ENCODE measurements at places on chromosomes 13 and 19. TPM values are rescaled to one million over a fixed set of nuclear protein-coding genes. Genes with fewer than 3 reads are reported as not detected.

Gene IGFL2
- not detected for total RNA-seq

Gene ZBTB32
- 41.4 TPM for total RNA-seq

Gene COX7A1
- not detected for total RNA-seq

Gene KLF1
- 0.21 TPM for total RNA-seq

Gene ELOF1
- 47.9 TPM for total RNA-seq

Gene DPF1
- 0.16 TPM for total RNA-seq

- peaks cover 11% of the 10 kb centered on the region for H3K4me1 ChIP-seq
- DNase-seq = no peak
- H3K36me3 ChIP-seq = peaks cover 3% of the 10 kb centered on the region
- no peak overlapping the region for H3K27ac ChIP-seq
- H3K4me3 ChIP-seq = peak overlapping the region; percentile 70
- no peaks in the 10 kb centered on the region for H3K27me3 ChIP-seq
Measured at GRCh38 chr19:7522923-7523667, 671 bp downstream of the MCOLN1 start.

- H3K4me3 ChIP-seq = no peak overlapping the region
- H3K36me3 ChIP-seq = no peaks in the 10 kb centered on the region
- no peaks in the 10 kb centered on the region for H3K27me3 ChIP-seq
Measured at GRCh38 chr13:56020425-56020824, 1120.3 kb upstream of the PRR20A start.

DNA sequence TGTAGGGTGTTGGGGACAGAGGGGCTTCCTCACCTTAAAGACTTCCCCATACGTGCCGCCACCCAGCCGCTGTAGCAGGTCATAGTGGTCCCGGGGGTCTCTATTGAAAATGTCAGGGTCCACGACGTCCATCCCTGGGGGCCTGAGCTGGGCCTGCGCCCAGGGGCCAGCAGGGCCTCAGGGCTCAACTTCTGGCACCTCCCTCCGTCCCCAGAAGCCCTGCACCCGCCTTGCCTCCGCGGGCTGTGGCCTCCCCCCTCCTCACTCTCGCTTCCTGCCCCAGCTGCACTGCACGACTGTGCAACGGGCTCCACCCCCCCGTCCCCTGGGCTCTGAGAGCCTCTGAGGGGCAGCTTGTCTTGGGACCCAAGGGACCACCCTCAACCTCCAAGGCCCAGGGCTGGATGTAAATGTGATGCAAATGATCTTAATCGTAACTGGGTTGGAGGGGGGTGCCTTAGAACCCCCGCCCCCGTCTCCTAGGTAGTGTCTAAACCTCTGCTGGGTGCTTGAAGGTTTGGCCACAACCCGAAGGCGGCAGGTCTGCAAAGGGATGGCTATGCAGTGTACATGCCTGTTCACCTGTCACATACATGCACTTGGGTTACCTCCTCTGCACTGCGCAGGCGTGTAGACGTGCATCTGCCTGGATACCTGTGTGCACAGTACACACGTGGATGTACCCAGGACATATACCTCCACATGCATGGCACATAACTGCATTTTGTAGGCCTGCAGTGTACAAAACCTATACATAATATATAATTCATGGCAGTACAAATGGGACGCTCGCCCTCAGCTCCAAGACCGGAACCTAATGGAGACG lies at the start of gene MAP4K1:
Gene MAP4K1 (minus strand): TSS at position 190 of the 826 bp plus-strand sequence. CDS start 58 bp downstream, at position 132.
- H3K4me1 ChIP-seq = peaks cover 57% of the 10 kb centered on the region
- peak; percentile 85 for DNase-seq
- H3K27me3 ChIP-seq = no peaks in the 10 kb centered on the region
- H3K36me3 ChIP-seq = peaks cover 56% of the 10 kb centered on the region
- H3K27ac ChIP-seq = peak within 1 kb of the TSS; percentile 99

GRCh38 chr19:20038358-20039202 lies 725 bp downstream of the ZNF682 start:
- no peak for DNase-seq
- peaks cover 15% of the 10 kb centered on the region for H3K4me1 ChIP-seq
- peak overlapping the region; percentile 96 for H3K4me3 ChIP-seq

DNA sequence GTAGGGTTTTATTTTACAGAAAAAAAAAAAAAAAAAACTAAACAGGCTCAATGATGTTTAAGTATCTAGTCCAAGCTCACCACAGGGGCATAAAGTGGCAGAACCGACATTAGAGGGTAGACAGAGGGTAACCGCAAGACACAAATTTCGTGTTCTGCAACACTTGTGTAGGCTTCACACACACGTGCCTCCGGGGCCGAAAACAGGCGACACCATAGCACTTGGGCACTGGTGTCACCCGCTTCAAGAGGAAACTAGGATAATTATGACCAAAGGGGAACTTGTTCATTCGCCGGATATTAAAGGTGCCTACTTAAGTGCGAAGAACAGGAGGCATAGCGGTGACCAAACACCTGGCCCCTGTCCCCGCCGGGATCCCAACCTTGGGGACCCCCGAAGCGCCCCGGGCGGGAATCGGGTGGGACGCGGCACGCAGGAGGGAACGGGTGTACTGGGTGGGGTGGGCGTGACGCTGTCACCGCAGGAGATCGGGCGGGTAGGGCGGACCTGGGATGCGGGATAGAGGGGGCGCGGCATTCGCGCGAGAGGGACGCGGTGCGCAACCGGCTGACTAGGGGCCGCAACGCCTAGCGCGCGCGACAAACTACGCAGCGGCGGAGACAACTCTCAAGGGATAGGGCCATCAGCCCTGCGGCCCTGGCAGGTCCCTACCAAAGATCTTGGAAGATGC lies 558 bp downstream of the MZT1 start:
- peaks cover 52% of the 10 kb centered on the region for H3K4me1 ChIP-seq
- H3K36me3 ChIP-seq = peaks cover 66% of the 10 kb centered on the region
- H3K4me3 ChIP-seq = peak overlapping the region; percentile 94

- H3K27me3 ChIP-seq = no peaks in the 10 kb centered on the region
- no peaks in the 10 kb centered on the region for H3K4me1 ChIP-seq
- H3K27ac ChIP-seq = no peak overlapping the region
- no peak for DNase-seq
Measured at GRCh38 chr13:95926231-95926630, 127.0 kb downstream of the UGGT2 start.

GRCh38 chr13:75800545-75800944 lies 164.4 kb downstream of the LMO7 start:
- no peak for DNase-seq
- peaks cover 32% of the 10 kb centered on the region for H3K4me1 ChIP-seq
- no peak overlapping the region for H3K4me3 ChIP-seq

- no peak overlapping the region for H3K4me3 ChIP-seq
- peaks cover 21% of the 10 kb centered on the region for H3K4me1 ChIP-seq
- H3K36me3 ChIP-seq = peaks cover 2% of the 10 kb centered on the region
- H3K27me3 ChIP-seq = peaks cover 52% of the 10 kb centered on the region
- no peak overlapping the region for H3K27ac ChIP-seq
Measured at GRCh38 chr19:49417088-49417487, 6.2 kb downstream of the PTH2 start.

GRCh38 chr13:36275190-36276002 lies 22.2 kb downstream of the CCDC169 start:
- H3K36me3 ChIP-seq = no peaks in the 10 kb centered on the region
- peaks cover 15% of the 10 kb centered on the region for H3K27me3 ChIP-seq
- peak; percentile 24 for DNase-seq
- no peak overlapping the region for H3K27ac ChIP-seq
- no peaks in the 10 kb centered on the region for H3K4me1 ChIP-seq

GRCh38 chr19:51593138-51593890 lies 22.2 kb downstream of the ZNF175 start:
- no peak for DNase-seq
- peak overlapping the region; percentile 51 for H3K27ac ChIP-seq
- peaks cover 11% of the 10 kb centered on the region for H3K36me3 ChIP-seq
- peak overlapping the region; percentile 82 for H3K4me3 ChIP-seq
- H3K27me3 ChIP-seq = no peaks in the 10 kb centered on the region
- H3K4me1 ChIP-seq = peaks cover 17% of the 10 kb centered on the region

- H3K36me3 ChIP-seq = no peaks in the 10 kb centered on the region
- peaks cover 17% of the 10 kb centered on the region for H3K27me3 ChIP-seq
- H3K27ac ChIP-seq = no peak overlapping the region
- no peaks in the 10 kb centered on the region for H3K4me1 ChIP-seq
- no peak for DNase-seq
Measured at GRCh38 chr13:51105046-51105445, 6.0 kb downstream of the C13orf42 start.

- H3K4me3 ChIP-seq = no peak overlapping the region
- H3K4me1 ChIP-seq = peaks cover 38% of the 10 kb centered on the region
- H3K27me3 ChIP-seq = peaks cover 16% of the 10 kb centered on the region
- peaks cover 2% of the 10 kb centered on the region for H3K36me3 ChIP-seq
- no peak for DNase-seq
- peak overlapping the region; percentile 44 for H3K27ac ChIP-seq
Measured at GRCh38 chr19:14476673-14477401, 1.7 kb upstream of the PTGER1 start.

DNA sequence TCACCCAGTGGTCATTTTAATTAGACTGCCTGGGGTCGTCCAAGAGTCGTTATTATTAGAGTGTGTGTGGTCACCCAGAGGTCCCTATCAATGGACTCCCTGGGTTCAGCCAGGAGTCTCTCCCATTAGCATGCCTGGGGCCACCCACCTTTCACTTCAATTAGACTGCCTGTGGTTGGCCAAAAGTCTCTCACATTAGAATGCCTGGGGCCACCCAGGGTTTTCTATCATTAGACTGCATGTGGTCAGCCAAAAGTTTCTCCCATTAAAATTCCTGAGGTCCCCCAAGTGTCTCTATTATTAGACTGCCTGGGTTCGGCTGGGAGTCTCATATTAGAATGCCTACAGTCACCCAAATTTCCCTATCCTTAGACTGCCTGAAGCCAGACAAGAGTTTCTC lies 1472.6 kb downstream of the UQCRFS1 start:
- no peaks in the 10 kb centered on the region for H3K27me3 ChIP-seq
- H3K4me3 ChIP-seq = no peak overlapping the region
- H3K4me1 ChIP-seq = no peaks in the 10 kb centered on the region
- DNase-seq = no peak
- peaks cover 5% of the 10 kb centered on the region for H3K36me3 ChIP-seq
- H3K27ac ChIP-seq = no peak overlapping the region

DNA sequence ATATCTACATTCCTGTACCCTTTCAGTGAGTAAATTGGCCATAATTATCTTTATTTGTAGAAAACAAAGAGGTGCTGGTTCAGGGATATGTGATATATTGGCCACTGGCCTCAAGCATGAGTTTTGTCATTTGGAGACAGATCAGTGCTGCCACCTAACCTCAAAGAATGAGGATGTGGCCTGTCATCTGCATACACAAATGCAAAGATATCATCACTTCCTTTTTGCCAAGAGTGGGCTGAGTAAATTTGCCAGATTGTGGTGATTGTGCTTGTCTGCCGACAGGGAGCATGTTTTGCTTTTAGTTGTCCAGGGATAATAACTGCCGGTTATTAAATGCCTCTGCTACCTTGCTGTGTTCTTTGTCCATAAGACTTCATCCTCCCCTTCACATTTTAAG lies 44.2 kb downstream of the WASF3 start:
- no peaks in the 10 kb centered on the region for H3K36me3 ChIP-seq
- H3K4me1 ChIP-seq = peaks cover 15% of the 10 kb centered on the region
- no peak overlapping the region for H3K27ac ChIP-seq
- peaks cover 22% of the 10 kb centered on the region for H3K27me3 ChIP-seq
- DNase-seq = peak; percentile 66

GRCh38 chr13:36528105-36528504 lies 95.8 kb downstream of the CCNA1 start:
- no peaks in the 10 kb centered on the region for H3K27me3 ChIP-seq
- no peaks in the 10 kb centered on the region for H3K4me1 ChIP-seq
- no peak overlapping the region for H3K4me3 ChIP-seq
- H3K36me3 ChIP-seq = no peaks in the 10 kb centered on the region
- H3K27ac ChIP-seq = no peak overlapping the region

- peaks cover 32% of the 10 kb centered on the region for H3K27me3 ChIP-seq
- no peak for DNase-seq
- H3K36me3 ChIP-seq = peaks cover 2% of the 10 kb centered on the region
- no peak overlapping the region for H3K4me3 ChIP-seq
- H3K4me1 ChIP-seq = peaks cover 6% of the 10 kb centered on the region
- H3K27ac ChIP-seq = no peak overlapping the region
Measured at GRCh38 chr13:25295228-25295627, 6.2 kb upstream of the NUP58 start.

- peak overlapping the region; percentile 85 for H3K27ac ChIP-seq
- peak overlapping the region; percentile 75 for H3K4me3 ChIP-seq
- peak; percentile 85 for DNase-seq
- H3K4me1 ChIP-seq = peaks cover 8% of the 10 kb centered on the region
- peaks cover 42% of the 10 kb centered on the region for H3K36me3 ChIP-seq
- H3K27me3 ChIP-seq = no peaks in the 10 kb centered on the region
Measured at GRCh38 chr19:58009666-58010301, 7.2 kb upstream of the ZNF606 start.

DNA sequence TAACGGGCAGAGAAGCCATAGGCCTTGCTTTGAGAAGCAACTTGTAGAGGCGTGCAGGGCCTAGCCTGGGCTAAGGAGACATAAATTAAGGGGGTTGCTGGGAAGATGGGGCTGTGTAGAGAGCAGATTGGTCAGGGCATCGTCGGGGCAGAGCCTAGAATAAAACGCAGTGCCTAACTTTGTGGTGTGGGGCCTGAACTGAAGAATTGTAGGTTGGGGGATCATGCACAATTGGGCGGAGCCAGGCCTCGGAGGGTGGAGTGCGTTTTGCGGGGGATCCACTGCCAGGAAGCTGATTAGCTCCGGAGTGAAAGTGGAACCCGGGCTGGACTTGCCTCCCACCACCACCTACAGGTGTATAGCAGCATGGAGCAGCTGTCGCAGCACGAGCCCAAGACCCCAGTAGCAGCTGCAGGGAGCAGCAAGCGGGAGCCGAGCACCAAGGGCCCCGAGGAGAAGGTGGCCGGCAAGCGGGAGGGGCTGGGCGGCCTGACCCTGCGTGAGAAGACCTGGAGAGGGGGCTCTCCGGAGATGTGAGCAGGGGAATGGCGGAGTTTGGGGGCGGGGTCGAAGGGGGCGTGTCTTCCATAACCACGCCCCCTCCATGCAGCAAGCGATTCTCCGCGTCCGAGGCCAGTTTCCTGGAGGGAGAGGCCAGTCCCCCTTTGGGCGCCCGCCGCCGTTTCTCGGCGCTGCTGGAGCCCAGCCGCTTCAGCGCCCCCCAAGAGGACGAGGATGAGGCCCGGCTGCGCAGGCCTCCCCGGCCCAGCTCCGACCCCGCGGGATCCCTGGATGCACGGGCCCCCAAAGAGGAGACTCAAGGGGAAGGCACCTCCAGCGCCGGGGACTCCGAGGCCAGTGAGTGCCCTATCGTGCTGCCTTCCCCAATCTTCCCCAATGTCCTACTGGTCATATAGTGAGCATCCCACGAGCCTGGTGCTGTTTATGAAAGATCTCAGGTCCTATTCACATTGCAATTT lies 13.8 kb downstream of the DNASE2 start:
- H3K27me3 ChIP-seq = no peaks in the 10 kb centered on the region
- peak overlapping the region; percentile 64 for H3K4me3 ChIP-seq
- peak overlapping the region; percentile 5 for H3K27ac ChIP-seq
- DNase-seq = peak; percentile 80
- H3K4me1 ChIP-seq = peaks cover 18% of the 10 kb centered on the region
- peaks cover 6% of the 10 kb centered on the region for H3K36me3 ChIP-seq

DNA sequence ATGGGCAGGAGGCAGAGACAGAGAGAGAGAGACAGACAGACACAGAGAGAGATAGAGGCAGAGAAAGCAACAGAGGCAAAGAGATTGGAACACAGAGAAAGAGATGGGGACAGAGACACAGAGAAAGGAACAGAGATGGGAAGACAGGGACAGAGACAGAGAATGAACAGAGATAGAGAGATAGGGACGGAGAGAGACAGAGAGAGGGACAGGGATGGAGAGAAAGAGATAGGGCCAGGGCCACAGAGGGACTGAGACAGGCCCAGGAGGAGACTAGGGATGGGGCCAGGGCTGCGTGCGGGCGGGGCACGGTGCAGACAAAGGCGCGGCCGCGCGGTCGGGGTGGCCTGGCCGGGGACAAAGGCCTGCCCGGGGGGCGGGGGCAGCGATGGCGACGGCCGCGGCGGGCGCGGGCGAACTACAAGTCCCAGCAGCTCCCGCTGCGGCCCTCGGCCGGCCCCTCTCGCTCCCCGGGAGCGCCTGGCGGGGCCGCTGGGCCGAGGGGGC lies at the start of gene ZNF358:
Gene ZNF358 (plus strand): TSS at position 459 of the 507 bp plus-strand sequence. CDS start 3,140 bp downstream, outside the sequence.
- peak within 1 kb of the TSS; percentile 86 for H3K27ac ChIP-seq
- H3K36me3 ChIP-seq = no peaks in the 10 kb centered on the region
- H3K27me3 ChIP-seq = peaks cover 20% of the 10 kb centered on the region
- peaks cover 11% of the 10 kb centered on the region for H3K4me1 ChIP-seq
